ENCODE measurements at places on chromosomes 3 and 15. TPM values are rescaled to one million over a fixed set of nuclear protein-coding genes. Genes with fewer than 3 reads are reported as not detected.

GRCh38 chr15:44492672-44493071 is 44.3 kb upstream of the EIF3J start:
- H3K4me3 ChIP-seq = no peak overlapping the region
- no peaks in the 10 kb centered on the region for H3K4me1 ChIP-seq
- H3K36me3 ChIP-seq = peaks cover 3% of the 10 kb centered on the region
- H3K27me3 ChIP-seq = no peaks in the 10 kb centered on the region
- H3K27ac ChIP-seq = no peak overlapping the region
- DNase-seq = no peak

The WDR53 gene
- total RNA-seq = 11.0 TPM

The TGM4 gene
- not detected for total RNA-seq

The ERICH6 gene
- not detected for total RNA-seq

DNA sequence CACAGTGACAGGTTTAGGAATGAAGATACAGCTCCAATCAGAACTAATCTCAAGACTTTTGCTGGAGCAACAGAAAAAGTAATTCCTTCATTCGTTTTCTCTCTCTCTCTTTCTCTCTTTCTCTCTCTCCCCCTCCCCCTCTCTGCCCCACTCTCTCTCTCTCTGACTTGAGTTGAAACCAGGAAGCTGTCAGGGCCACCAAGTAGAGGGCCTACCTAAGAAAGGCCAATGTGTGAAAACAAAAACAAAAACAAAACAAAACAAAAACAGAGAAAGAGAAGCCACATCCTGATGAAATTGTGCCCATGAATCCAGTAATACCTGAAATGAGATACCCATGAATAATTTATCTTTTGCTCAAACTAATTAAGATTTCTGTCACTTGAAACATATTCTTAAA is 72.9 kb downstream of the ATP8B4 start:
- H3K4me1 ChIP-seq = no peaks in the 10 kb centered on the region
- no peak for DNase-seq
- no peak overlapping the region for H3K27ac ChIP-seq
- H3K4me3 ChIP-seq = no peak overlapping the region
